Kidney (tissue), 22 donors: ENCODE measurements at places on chromosomes 5 and 9. TPM values are rescaled to one million over a fixed set of nuclear protein-coding genes. Genes with fewer than 3 reads are reported as not detected.

Gene FBN2
- total RNA-seq: 1.0 TPM

Gene HAND1
- not detected for total RNA-seq

DNA sequence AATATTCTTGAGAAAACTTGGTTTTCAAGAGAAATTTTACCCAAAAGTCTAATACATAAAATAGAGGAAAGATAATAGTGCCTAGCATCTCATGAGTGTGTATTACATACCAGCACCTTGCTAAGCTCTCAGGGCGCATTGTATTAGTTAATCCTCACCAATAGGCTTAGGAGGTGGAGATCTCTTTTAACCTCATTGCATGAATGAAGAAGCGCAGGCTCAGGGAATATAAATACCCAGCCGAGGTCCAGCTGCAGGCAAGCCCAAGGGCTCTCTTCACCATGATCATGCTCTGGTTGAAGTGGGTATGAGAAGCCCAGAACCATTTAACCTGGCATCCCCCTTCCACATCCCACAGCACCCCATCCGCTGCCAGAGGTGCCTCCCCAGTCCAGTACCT is 46.0 kb downstream of the CAMK2A start:
- H3K36me3 ChIP-seq: no peaks in the 10 kb centered on the region
- no peak for DNase-seq
- H3K27ac ChIP-seq: no peak overlapping the region
- no peak overlapping the region for H3K4me3 ChIP-seq
- no peaks in the 10 kb centered on the region for H3K4me1 ChIP-seq
- H3K27me3 ChIP-seq: no peaks in the 10 kb centered on the region

DNA sequence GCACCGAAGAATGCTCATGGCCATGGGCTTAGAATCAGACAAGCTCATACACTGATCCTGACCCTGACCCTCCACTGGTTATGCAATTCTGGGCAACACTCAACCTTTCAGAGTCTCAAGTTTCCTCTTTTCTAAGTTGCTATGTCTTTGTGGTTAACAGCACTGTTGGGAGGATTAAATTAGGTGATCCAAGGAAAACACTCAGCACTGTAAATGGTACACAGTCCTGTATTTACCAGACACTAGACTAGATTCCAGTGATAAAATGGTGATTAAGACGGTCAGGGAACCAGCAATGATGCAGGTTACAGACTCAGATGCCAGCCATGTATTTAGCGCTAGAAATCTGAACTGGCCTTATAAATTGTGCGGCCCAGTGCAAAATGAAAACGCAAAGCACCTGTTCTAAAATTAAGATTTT is 8.1 kb downstream of the ARL15 start:
- no peak overlapping the region for H3K27ac ChIP-seq
- H3K4me3 ChIP-seq: no peak overlapping the region
- no peaks in the 10 kb centered on the region for H3K36me3 ChIP-seq
- no peak for DNase-seq

- peaks cover 10% of the 10 kb centered on the region for H3K36me3 ChIP-seq
- H3K4me1 ChIP-seq: no peaks in the 10 kb centered on the region
- no peak for DNase-seq
- no peaks in the 10 kb centered on the region for H3K27me3 ChIP-seq
- H3K4me3 ChIP-seq: no peak overlapping the region
Observed at GRCh38 chr5:32390819-32391591, 53.5 kb downstream of the ZFR start.

- H3K4me1 ChIP-seq: no peaks in the 10 kb centered on the region
- H3K36me3 ChIP-seq: no peaks in the 10 kb centered on the region
- H3K27me3 ChIP-seq: no peaks in the 10 kb centered on the region
- DNase-seq: no peak
- H3K27ac ChIP-seq: no peak overlapping the region
- H3K4me3 ChIP-seq: no peak overlapping the region
Observed at GRCh38 chr5:86986837-86987236, 280.8 kb upstream of the RASA1 start.

DNA sequence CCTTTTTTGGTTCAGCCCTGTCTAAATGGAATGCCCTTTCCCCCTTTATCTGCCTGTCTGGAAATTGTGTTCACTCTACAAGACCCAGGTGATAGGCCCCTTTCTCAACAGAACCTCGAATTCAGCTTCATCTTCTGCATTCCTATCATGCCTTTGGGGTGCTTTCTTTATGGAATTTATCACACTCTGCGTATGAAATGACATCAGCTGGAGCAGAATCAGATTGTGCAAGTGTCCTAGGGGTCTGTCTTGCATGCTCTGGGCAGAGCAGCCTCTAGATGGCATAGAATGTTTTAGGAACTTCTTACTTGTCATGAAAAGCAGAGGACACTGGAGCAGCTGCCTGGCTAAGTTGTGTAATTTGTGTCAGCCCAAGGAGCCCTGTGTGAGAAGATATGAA is 84.9 kb downstream of the ISL1 start:
- no peaks in the 10 kb centered on the region for H3K27me3 ChIP-seq
- no peaks in the 10 kb centered on the region for H3K36me3 ChIP-seq
- DNase-seq: no peak

- no peak overlapping the region for H3K4me3 ChIP-seq
- H3K4me1 ChIP-seq: no peaks in the 10 kb centered on the region
- H3K36me3 ChIP-seq: no peaks in the 10 kb centered on the region
- H3K27me3 ChIP-seq: no peaks in the 10 kb centered on the region
- H3K27ac ChIP-seq: no peak overlapping the region
- no peak for DNase-seq
Observed at GRCh38 chr9:129170229-129170628, 7.8 kb downstream of the IER5L start.

Gene MARVELD2
- total RNA-seq: 41.2 TPM

GRCh38 chr9:19342947-19343346 is 37.1 kb downstream of the RPS6 start:
- no peak for DNase-seq
- H3K36me3 ChIP-seq: peaks cover 10% of the 10 kb centered on the region
- H3K4me3 ChIP-seq: no peak overlapping the region
- H3K27ac ChIP-seq: no peak overlapping the region
- no peaks in the 10 kb centered on the region for H3K27me3 ChIP-seq

DNA sequence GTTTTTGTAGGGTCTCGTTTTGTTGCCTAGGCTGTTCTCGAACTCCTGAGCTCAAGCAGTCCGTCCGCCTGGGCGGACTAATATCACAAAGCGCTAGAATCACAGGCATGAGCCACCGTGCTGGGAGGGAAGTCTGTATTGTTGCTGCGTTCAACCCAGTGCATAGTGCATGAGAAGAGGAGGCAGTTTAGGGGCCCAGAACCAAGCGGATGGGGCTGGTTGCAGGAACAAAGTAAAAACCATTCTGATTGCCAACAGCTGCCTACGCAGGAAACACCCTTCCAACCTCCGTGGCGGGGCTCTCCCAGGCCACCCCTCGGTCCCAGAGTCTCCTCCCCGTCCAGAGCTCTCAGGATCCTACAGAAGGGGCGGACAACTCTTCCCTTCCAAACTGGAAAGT is 87.1 kb downstream of the ANXA2R start:
- peak; percentile 26 for DNase-seq
- no peaks in the 10 kb centered on the region for H3K4me1 ChIP-seq
- peaks cover 73% of the 10 kb centered on the region for H3K27me3 ChIP-seq
- no peak overlapping the region for H3K27ac ChIP-seq

- H3K4me3 ChIP-seq: no peak overlapping the region
- H3K36me3 ChIP-seq: no peaks in the 10 kb centered on the region
- no peaks in the 10 kb centered on the region for H3K4me1 ChIP-seq
- no peak for DNase-seq
Observed at GRCh38 chr5:78698191-78698791, 49.7 kb upstream of the LHFPL2 start.

DNA sequence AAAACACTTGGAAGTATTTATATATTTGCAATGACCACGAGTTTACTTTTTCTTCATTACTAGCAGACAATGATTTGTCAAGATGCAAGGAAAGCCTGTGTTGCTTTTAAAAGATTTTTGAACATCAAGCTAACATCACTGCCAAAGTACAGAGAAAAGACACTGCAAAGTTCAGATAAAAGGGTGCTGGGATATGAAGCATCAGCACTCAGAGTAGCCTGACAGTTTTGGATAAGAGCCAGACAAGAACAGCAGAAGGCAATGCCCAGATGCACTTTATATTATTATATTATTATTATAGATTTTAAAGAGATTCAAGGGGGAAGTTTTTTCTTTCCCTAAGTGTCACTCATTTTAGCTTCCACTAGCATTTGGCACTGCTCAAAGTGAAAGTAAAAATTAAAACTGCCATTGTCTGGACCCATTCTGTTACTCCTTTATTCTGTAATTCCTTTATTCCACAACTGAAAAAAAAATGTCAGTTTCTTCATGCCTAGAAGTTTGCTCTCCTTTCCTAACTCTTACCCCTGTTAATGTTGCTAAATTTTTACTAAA is 240.6 kb downstream of the EFNA5 start:
- H3K4me1 ChIP-seq: no peaks in the 10 kb centered on the region
- no peaks in the 10 kb centered on the region for H3K27me3 ChIP-seq

Gene INSYN2B
- 0.28 TPM for total RNA-seq

- no peak for DNase-seq
- H3K4me3 ChIP-seq: no peak overlapping the region
- no peaks in the 10 kb centered on the region for H3K27me3 ChIP-seq
- H3K4me1 ChIP-seq: no peaks in the 10 kb centered on the region
- H3K27ac ChIP-seq: no peak overlapping the region
- no peaks in the 10 kb centered on the region for H3K36me3 ChIP-seq
Observed at GRCh38 chr5:112320408-112320807, 98.7 kb downstream of the EPB41L4A start.

DNA sequence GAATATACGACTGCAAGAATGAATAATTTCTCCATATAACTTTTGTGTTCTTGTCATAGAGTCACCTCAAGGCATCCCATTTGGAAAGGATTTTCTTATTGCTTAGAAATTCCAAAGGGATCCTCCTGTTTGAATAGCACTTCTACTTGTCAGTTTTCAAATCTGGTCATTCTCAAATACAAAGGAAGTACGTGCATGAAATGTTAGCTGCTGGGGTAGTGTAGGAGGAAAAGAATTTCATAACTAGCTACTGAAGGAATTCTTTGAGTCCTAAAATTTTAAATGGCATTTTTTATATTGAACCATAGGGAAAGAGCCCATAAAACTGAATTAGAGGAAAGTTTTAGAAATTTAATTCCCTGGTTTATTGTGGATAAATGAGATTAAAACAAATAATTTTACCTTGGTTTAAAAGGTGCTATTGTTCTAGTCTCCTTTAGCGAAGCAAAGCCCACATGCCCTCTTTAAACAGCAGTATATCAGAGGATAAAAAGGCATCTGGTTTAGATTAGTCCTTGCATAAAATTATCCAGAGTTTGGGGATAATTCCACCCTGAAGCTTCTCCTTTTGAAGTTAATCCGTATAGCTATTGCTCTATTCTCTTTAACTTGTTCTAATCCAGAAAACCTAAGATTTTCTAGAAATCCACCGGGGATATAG is 2.0 kb upstream of the MPDZ start:
- H3K4me1 ChIP-seq: no peaks in the 10 kb centered on the region
- no peak overlapping the region for H3K27ac ChIP-seq
- H3K36me3 ChIP-seq: no peaks in the 10 kb centered on the region
- H3K4me3 ChIP-seq: no peak overlapping the region
- DNase-seq: no peak
- H3K27me3 ChIP-seq: no peaks in the 10 kb centered on the region

GRCh38 chr5:3584724-3585531 is 10.7 kb upstream of the IRX1 start:
- peaks cover 51% of the 10 kb centered on the region for H3K27me3 ChIP-seq
- no peak for DNase-seq
- no peaks in the 10 kb centered on the region for H3K36me3 ChIP-seq
- H3K4me3 ChIP-seq: no peak overlapping the region
- no peaks in the 10 kb centered on the region for H3K4me1 ChIP-seq

Gene SPATA31D4
- not detected for total RNA-seq

- no peak for DNase-seq
- no peak overlapping the region for H3K4me3 ChIP-seq
- no peaks in the 10 kb centered on the region for H3K36me3 ChIP-seq
- no peaks in the 10 kb centered on the region for H3K4me1 ChIP-seq
- H3K27ac ChIP-seq: no peak overlapping the region
- no peaks in the 10 kb centered on the region for H3K27me3 ChIP-seq
Observed at GRCh38 chr9:132506977-132507669, 75.3 kb upstream of the BARHL1 start.

DNA sequence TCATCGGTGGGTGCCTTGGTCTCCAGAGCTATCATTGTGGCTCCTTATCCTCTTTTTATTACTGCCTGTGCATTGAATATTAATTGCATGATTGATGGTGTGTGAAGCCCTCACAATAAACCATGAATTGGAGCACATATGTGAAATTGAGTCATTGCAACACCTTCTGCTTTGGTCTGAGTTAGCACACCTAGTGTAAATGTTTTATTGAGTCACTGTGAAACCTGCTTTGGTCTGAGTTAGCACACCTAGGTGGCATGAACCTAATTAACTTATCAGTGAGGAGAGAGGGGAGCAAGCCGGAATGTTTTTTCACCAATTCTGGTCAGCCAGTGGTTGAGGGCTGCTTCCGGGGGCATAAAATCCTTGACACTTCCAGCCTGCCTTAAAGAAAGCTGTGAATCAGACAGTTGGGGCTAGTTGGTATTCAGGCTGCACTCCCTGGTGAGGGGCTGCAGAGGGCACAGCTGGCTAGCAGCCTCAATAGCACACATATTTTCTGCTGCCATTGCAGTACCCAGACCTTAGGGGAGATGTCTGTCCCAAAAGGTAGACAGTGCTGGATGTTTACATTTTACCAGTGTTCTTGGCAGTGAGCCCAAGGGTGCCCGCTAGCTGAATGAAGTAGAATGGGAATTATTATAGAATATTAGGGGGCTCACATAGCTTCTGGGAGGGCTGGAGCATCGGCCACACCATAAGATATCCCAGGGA is 76.5 kb upstream of the GOLM1 start:
- no peaks in the 10 kb centered on the region for H3K27me3 ChIP-seq
- no peaks in the 10 kb centered on the region for H3K4me1 ChIP-seq
- no peak overlapping the region for H3K27ac ChIP-seq
- H3K36me3 ChIP-seq: no peaks in the 10 kb centered on the region
- H3K4me3 ChIP-seq: no peak overlapping the region

Gene SMIM23
- not detected for total RNA-seq

DNA sequence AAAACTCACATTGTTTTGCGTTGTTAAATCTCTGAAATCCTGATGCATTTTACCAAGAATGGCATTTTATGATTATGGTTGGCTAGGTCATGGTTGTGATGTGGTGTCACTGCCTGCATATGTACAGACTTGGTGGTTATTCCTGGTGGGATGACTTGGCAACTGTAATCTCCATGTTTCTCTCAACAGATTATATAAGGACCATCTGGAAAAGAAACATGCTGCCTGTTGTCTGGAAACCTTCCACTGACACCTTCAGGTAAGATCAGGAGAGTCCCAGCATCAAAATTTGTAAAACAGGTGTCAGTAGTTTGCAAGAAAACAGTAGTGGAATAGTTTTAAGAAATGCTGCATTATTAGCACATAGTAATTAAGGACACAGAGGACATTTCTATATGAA is 3.0 kb upstream of the ACER2 start:
- H3K4me3 ChIP-seq: no peak overlapping the region
- no peaks in the 10 kb centered on the region for H3K27me3 ChIP-seq
- DNase-seq: no peak
- no peaks in the 10 kb centered on the region for H3K36me3 ChIP-seq
- H3K4me1 ChIP-seq: no peaks in the 10 kb centered on the region

- H3K27me3 ChIP-seq: no peaks in the 10 kb centered on the region
- H3K4me1 ChIP-seq: no peaks in the 10 kb centered on the region
- H3K36me3 ChIP-seq: no peaks in the 10 kb centered on the region
- H3K27ac ChIP-seq: no peak overlapping the region
- no peak overlapping the region for H3K4me3 ChIP-seq
Observed at GRCh38 chr5:149392718-149393117, 13.6 kb upstream of the IL17B start.

- H3K4me1 ChIP-seq: no peaks in the 10 kb centered on the region
- H3K36me3 ChIP-seq: no peaks in the 10 kb centered on the region
- H3K4me3 ChIP-seq: no peak overlapping the region
Observed at GRCh38 chr5:109922381-109922995, 232.8 kb downstream of the MAN2A1 start.

Gene EQTN
- total RNA-seq: 1.4 TPM
